ENCODE measurements at places on chromosomes 11 and 22.

GRCh38 chr11:119664063-119664572 lies 64.9 kb downstream of the NECTIN1 start:
- no peak for DNase-seq

GRCh38 chr11:46554213-46555147 lies 39.3 kb downstream of the AMBRA1 start:
- DNase-seq = no peak

DNA sequence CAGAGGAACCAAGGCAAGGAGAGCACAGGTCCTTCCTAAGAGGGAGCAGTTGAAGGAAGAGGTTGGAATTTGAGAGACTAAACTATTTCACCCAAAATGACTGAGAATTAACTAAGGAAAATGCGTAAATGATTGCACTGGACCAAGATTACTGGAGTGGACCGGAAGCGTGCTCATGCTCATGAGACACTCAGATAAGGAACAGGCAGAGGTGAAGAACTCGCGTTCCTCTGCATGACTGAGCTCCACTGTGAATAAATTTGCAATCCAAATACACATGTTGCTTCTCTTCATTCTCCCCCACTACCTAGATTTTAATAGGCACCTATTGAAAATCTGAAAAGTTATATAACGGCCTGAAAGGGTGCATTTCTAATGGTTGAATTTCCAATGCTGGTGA lies 207.0 kb downstream of the KIRREL3 start:
- DNase-seq = no peak

GRCh38 chr11:90326647-90327046 lies 103.8 kb upstream of the CHORDC1 start:
- DNase-seq = no peak

DNA sequence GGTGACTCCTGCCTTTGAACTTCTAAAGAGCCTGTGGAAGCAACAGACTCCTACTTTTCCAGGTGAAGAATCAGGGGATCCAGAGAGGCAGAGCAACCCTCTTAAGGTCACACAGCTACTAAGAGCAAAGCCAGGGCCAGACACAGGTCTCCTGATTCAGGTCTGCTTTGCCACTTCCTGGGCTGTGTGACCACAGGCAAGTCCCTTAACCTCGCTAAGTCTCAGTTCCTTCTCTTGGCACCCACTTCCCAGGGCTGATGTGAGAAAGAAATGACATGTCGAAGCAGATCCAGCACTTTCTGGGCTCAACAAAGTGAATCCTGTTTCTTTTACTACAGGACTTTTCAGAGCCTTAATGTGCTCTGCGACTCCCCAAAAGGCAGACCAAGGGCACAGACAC lies 30.2 kb downstream of the UQCR10 start:
- DNase-seq = no peak

Data from NAMALWA (cell line).